ENCODE measurements at places on chromosomes 5 and 9. TPM values are rescaled to one million over a fixed set of nuclear protein-coding genes. Genes with fewer than 3 reads are reported as not detected.
A peak's percentile ranks its signal among the peaks of the same experiment; 100 is the strongest.

DNA sequence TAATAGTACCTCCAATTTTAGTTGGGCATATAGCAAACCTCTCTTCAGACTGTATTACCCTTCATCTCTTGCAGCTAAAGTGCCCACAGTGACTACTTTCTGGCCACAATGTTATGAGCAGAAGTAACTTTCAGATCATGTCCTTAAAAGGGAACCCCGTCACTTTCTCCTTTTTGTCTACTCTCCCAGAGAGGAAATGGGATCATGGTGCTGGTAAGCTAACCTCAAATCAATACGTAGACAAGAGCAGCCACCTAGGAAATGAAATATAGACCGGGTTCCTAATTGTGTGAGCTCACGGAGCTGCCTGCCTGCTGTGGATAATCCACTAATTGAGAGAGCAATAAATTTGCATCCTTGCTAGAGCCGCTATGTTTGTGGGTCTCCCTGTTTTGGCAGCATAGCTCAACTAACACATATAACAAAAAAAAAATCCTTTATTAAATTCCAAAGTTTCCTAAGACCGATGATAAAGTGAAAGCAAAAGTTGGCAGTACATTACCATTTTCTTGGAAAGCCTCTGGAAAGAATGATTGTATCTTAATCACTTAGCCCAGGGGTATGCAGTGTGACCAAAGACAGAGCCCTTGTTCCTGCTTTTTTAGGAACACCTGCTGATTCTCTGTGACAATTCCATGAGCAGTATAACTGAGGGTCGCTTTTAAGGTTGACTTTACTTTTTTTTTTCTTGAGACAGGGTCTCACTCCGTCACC lies 5.6 kb upstream of the IL7R start:
- no peaks in the 10 kb centered on the region for H3K36me3 ChIP-seq
- H3K27ac ChIP-seq, result no peak overlapping the region
- peaks cover 21% of the 10 kb centered on the region for H3K4me1 ChIP-seq
- H3K27me3 ChIP-seq, result no peaks in the 10 kb centered on the region

DNA sequence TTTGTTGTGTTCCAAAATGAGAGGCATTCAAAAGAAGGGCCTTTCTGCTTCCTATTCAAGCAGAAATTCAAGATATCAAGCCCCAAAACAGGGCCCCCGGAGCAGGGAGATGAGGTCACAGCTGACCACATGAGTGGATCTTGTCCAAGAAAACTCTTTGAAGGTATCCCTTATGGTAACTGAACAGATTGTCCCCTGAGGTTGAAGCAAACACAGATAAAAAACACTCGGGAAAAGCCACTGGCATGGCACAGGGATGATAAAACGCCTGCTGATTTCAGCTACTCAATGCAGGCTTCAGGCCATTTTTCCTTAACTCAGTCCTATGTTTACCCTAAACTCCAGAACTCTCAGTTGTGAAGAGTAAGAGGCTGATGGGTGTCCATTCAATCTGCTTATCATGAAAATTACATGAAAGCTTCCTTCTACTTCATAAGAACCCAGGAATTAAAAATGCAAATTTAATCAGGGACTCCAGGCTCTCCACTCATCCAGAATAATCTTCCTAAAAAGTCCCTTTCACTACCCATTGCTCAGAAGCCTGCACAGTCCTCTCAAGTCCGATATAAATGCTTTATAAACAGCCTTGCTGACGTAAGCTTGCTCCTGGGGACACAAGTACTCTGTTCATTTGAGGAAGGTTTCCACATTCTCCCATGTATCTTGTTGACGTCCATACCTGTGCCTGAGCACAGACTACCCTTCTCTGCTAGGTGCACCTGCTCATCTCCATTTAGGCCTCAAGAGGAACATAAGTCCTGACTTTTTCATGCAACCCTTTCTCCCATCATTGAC lies 35.9 kb upstream of the SLC1A3 start:
- no peak overlapping the region for H3K4me3 ChIP-seq
- DNase-seq, result no peak
- no peaks in the 10 kb centered on the region for H3K4me1 ChIP-seq
- H3K27ac ChIP-seq, result no peak overlapping the region
- peaks cover 18% of the 10 kb centered on the region for H3K27me3 ChIP-seq

GRCh38 chr9:34124099-34124498 lies 2.4 kb downstream of the DCAF12 start:
- DNase-seq, result no peak
- H3K36me3 ChIP-seq, result peaks cover 32% of the 10 kb centered on the region
- no peak overlapping the region for H3K27ac ChIP-seq
- peaks cover 4% of the 10 kb centered on the region for H3K4me1 ChIP-seq
- peak overlapping the region; percentile 95 for H3K4me3 ChIP-seq

DNA sequence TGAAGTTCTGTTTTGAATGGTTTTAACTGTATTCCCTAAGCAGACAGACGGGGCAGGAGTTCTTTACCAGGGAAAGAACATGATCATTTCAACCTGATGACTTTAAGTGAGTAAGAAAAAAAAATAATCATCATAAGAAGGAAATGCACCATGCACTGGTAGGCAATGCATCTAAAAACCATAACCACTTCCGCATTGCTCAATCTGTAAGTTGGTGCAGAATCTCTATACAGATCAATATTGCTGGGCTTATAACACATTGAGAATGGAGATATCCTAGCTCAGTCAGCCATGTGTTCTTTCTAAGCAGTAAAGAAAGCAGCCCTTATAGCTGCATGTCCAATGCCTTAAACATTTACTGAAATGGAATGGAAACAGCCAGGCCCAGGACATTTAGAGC lies 407.1 kb upstream of the DMAC1 start:
- no peaks in the 10 kb centered on the region for H3K4me1 ChIP-seq
- H3K27ac ChIP-seq, result no peak overlapping the region
- no peaks in the 10 kb centered on the region for H3K27me3 ChIP-seq
- no peaks in the 10 kb centered on the region for H3K36me3 ChIP-seq
- no peak overlapping the region for H3K4me3 ChIP-seq
- DNase-seq, result no peak

AIF1L gene
- 117 TPM for total RNA-seq

DNA sequence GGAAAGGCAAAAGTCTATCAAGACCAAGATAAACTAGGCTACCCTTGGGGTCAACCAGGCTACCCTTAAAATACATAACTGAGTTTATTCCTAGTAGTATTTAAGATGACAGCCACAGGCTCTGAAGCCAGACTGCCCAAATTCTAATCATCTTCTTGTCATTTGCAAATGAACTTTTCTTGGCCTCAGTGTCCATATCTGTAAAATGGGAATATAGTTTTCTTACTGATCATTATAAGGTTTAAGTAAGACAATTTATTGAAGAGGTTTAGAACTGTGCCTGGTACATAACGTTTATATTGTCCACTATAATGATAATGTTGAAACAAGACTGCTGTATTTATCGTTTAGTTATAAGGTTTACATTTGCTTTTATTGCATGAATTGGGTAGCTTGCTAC lies 112.5 kb downstream of the SLC12A2 start:
- DNase-seq, result no peak
- H3K27me3 ChIP-seq, result no peaks in the 10 kb centered on the region
- H3K4me1 ChIP-seq, result no peaks in the 10 kb centered on the region
- H3K4me3 ChIP-seq, result no peak overlapping the region
- no peaks in the 10 kb centered on the region for H3K36me3 ChIP-seq

- H3K4me1 ChIP-seq, result peaks cover 3% of the 10 kb centered on the region
- no peaks in the 10 kb centered on the region for H3K36me3 ChIP-seq
These were observed 567.7 kb downstream of the MAT2B start for GRCh38 chr5:164073081-164073480.

MOB3B gene
- 5.4 TPM for total RNA-seq

DNA sequence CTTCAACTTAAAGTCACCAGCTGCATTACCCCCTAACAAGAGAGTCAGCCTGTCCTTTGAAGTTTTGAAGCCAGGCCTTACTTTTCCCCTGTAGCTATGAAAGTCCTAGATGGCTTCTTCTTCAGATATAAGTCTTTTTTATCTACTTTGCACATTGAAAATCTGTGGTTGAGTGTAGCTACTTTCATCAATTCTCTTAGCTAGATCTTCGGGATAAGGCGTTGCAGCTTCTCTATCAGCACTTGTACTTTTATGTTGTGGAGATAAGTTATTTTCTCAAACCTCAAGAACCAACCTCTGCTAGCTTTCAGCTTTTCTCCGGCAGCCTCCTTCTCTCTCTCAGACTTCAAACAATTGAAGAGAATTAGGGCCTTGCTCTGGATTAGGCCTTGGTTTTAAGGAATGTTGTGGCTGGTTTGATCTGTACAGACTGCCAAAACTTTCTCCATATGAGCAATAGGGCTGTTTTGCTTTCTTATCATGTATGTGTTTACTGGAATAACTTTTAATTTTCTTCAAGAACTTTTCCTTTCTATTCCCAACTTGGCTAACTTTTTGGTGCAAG lies 21.6 kb downstream of the CATSPER3 start:
- H3K27ac ChIP-seq, result no peak overlapping the region
- H3K4me3 ChIP-seq, result peak overlapping the region; percentile 62
- H3K4me1 ChIP-seq, result peaks cover 13% of the 10 kb centered on the region
- H3K27me3 ChIP-seq, result no peaks in the 10 kb centered on the region

GRCh38 chr5:154447089-154447725 lies 1.4 kb downstream of the SAP30L start:
- no peak for DNase-seq
- peaks cover 3% of the 10 kb centered on the region for H3K4me1 ChIP-seq
- peaks cover 23% of the 10 kb centered on the region for H3K36me3 ChIP-seq
- H3K4me3 ChIP-seq, result peak overlapping the region; percentile 97

- peaks cover 8% of the 10 kb centered on the region for H3K27me3 ChIP-seq
- no peak overlapping the region for H3K27ac ChIP-seq
- H3K4me1 ChIP-seq, result no peaks in the 10 kb centered on the region
- no peaks in the 10 kb centered on the region for H3K36me3 ChIP-seq
These were observed 56.8 kb upstream of the TMEM252 start for GRCh38 chr9:68597362-68597997.

- DNase-seq, result no peak
- H3K27me3 ChIP-seq, result no peaks in the 10 kb centered on the region
These were observed 50.1 kb downstream of the TNFSF8 start for GRCh38 chr9:114880291-114880745.

DNA sequence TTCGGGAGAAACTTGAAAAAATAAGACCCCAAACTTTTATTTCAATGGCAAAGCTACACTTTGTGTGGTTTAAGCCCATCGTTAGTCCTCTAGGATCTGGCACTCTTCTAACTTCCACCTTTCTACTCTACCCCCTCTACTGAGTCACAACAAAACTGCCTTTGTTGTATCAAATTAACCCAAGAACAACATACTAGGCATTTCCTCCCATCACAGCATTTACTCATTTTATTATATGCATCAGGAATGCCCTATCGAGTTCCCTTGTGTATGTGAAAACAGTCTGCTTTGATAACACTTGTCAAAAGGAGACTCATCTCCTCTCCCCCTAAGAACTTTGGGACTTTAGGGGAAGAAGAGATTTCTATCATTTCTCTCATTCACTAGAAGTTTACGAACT lies 158.9 kb upstream of the FREM1 start:
- H3K27ac ChIP-seq, result no peak overlapping the region
- H3K4me1 ChIP-seq, result no peaks in the 10 kb centered on the region
- no peaks in the 10 kb centered on the region for H3K27me3 ChIP-seq
- H3K36me3 ChIP-seq, result no peaks in the 10 kb centered on the region

NPR3 gene
- total RNA-seq, result 0.57 TPM

DNA sequence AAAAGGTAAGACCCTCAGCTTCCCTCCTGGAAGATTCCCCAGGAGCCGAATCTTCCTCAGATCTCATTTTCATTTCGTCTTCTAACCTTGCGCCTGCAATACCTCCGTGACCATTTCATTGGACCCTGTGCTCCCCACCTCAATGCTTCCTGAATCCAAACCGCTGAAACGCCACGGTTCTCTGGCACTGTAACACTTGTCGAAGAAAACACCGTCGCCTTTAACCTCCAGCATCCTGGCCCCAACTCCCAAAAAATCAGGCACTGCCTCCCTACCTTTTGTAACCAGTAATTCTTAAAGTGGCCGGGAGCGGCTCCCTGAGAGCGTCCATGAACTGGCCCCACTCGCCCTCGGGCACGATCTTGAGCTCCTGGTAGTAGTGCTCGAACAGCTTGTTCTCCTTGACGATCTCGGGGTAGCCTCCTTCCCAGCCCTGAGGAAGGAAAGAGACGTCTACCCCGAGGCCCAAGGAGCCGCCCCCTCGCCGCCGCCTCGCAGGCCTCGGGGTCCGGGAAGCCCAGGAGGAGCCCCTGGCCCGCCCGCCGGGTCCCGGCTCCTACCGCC lies 438 bp downstream of the NSUN2 start:
- H3K36me3 ChIP-seq, result peaks cover 40% of the 10 kb centered on the region
- H3K4me3 ChIP-seq, result peak overlapping the region; percentile 91
- H3K4me1 ChIP-seq, result peaks cover 6% of the 10 kb centered on the region
- DNase-seq, result no peak
- H3K27ac ChIP-seq, result peak overlapping the region; percentile 98

C1QTNF2 gene
- total RNA-seq, result not detected

DNA sequence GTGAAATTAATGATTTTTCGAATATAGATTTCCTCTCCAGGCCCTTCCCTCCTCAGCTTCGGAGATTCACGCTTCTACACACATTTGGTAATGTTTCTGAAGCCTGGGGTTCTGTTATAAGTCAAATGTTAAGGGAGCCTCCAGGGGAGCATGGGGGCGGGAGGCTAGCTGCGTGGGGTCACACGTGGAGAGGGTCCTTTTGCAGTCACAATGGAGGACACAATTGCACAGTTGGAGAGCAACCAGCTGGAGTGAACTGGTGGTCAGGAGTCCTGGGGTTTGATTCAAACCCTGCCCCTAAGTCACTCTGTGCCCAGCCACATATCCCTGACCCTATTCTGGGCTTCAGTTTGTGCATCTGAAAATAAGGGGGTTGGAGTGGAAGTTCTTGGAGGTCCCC lies 481.4 kb downstream of the CDK5RAP2 start:
- no peak overlapping the region for H3K4me3 ChIP-seq
- no peaks in the 10 kb centered on the region for H3K27me3 ChIP-seq
- no peaks in the 10 kb centered on the region for H3K36me3 ChIP-seq
- DNase-seq, result no peak
- H3K4me1 ChIP-seq, result no peaks in the 10 kb centered on the region
- H3K27ac ChIP-seq, result no peak overlapping the region

TMEM203 gene
- 45.8 TPM for total RNA-seq

GRCh38 chr5:119328753-119329602 lies 26.8 kb upstream of the TNFAIP8 start:
- H3K4me3 ChIP-seq, result no peak overlapping the region
- no peak for DNase-seq
- no peaks in the 10 kb centered on the region for H3K27me3 ChIP-seq
- H3K27ac ChIP-seq, result no peak overlapping the region
- H3K36me3 ChIP-seq, result peaks cover 8% of the 10 kb centered on the region

DNA sequence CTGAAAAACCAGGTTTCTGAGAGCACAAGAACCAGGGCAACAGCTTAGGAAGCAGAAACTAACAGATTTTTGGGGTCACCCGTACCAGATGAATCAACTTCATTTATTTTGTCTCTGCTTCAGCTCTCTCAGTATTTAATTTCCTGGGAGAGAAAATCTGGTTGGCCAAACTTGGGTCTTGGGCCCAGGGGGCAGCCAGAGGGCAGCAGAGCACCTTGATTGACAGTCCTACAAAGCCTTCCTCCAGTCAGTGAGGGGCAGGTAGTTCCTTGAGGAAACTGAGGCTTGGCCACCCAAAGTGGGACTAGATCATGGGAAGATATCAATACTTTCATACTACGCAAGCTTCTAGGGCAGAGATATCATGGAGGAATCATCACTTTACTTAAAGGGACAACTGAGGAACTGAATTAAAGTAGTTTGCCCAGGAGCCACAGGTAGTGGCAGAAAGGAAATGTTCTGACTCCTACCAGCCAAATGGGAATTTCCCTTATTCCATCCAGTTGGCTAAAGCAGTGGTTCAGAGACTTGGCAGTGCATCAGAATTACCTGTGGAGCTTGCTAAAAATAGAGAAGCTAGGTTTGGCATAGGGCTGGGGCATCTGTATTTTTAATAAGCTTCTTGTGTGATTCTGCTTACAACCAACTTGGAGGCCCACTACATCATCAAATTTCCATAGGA lies 21.5 kb upstream of the ARHGAP26 start:
- H3K4me1 ChIP-seq, result no peaks in the 10 kb centered on the region
- no peaks in the 10 kb centered on the region for H3K27me3 ChIP-seq
- H3K36me3 ChIP-seq, result no peaks in the 10 kb centered on the region

All from endodermal cell (in vitro differentiated cells).